Cortex of kidney (tissue), 1 donor: ENCODE measurements at places on chromosomes 5 and 9.

GRCh38 chr5:142114687-142115086, 6.1 kb downstream of the NDFIP1 start:
- DNase-seq, result no peak

DNA sequence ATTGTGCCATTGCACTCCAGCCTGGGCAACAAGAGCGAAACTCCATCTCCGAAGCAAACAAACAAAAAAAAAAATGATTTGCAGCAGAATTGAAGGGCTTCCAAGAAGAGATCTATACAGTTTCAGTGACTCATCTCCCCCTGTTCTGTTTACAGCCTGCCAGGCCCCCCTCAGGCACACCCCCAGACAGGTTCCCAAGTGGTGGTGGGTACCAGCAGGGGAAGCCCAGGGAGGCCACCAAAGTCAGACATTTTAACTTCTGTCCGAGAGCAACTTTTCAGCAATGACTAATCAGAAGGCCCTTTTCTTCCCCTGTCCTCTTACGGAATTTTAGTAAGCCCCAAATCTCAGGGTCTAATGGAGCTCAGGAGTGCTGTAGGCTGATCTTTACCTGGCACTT, 98.7 kb downstream of the PAX5 start:
- no peak for DNase-seq

- DNase-seq, result no peak
Observed at GRCh38 chr9:114177423-114178064, 22.2 kb downstream of the COL27A1 start.

DNA sequence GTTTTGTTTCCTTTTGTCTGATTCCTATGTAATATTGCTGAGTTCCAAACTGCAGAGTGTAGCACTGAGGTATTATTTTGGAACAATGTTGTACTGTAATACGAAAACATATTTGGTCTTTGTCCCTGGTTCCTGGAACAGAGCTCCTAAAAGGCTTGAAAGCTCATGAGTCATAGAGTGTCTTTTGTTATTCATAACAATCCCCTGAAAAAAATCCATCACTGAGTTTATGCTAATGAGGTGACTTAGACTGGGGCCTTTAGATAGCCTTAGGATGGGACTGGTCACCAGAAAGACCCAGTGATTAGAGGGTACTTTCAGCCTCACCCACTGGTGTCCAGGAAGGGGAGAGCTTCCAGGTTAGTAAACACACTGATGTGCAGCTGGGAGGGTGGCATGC, 132.7 kb upstream of the POU5F2 start:
- no peak for DNase-seq

GRCh38 chr5:92554447-92555085, 1026.5 kb downstream of the NR2F1-AS1 start:
- no peak for DNase-seq

DNA sequence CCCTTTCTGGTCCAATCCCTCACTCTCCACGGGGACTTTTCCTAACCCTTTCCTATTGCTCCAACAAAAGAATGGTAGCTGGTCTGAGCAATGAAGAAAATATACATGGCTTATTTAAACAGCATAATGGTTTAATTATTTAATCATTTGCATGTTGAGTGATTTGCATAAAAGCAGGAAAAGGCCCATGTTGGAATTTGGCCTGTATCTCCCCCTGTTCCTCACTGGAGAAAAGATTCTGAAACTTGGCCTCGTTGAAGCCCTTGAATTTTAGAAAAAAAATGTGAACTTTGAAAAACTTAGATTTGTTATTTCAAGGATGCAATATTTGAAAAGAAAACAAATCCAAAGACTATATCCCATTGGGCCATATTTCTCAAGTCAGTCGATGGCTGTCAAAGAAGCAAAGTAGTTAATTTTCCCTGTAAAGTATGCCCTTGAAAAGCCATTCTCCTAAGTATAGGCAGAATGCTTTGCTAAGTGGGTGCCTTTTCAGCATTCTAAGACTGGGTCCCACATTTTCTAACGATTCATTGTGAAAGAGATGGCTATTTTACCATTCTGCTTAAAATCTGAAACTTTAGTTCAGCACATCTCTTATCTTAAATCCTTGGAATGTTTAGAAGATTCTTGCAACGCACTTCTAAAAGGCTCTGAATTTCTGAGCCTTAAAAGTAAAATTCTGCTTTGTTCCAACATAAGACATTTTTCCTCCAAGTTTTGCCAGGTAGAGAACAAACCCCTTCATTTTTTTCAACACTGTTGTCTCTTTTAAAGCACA, 428.8 kb downstream of the ARHGEF28 start:
- DNase-seq, result no peak

- DNase-seq, result no peak
Observed at GRCh38 chr9:69178583-69179011, 4.5 kb downstream of the TJP2 start.

GRCh38 chr5:138983984-138984383, 108.8 kb upstream of the LRRTM2 start:
- DNase-seq, result no peak

- DNase-seq, result no peak
Observed at GRCh38 chr5:54523534-54523933, 6.0 kb downstream of the SNX18 start.

DNA sequence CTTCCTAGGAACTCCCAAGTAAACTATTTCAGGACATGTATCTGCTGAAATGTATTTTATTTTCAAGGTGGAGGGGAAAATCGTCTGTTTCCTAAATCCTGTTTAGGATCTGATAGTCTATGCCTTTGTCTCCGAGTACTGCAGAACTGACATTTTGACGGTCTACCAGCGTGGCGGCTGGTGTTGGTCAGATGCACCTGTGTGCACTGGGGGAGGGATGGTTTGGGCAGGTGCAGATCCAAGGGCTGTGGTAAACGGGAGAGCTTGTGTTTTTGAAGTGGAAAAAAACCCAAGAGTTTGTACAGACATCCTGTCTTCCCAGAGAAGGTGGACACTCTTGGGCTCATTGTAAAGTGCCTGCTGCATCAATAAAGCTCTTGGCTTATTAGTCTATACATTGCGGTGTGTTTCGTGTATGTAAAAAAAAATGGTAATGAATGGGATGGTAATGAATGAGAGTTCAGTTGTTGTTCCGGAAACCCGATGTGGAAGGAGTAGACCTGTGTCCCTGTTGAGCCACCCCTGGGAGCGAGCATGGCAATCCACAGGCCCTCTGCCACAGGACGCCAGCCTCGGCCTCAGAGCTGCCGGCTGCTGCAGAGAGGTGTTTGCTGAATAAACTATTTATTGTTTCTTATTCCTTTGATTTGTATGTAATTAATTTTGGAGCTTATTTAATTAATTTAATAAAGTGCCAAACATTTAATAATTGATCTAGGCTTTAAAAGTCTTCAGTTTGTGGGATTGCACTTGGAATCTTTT, 15.3 kb downstream of the ARPC5L start:
- DNase-seq, result no peak

DNA sequence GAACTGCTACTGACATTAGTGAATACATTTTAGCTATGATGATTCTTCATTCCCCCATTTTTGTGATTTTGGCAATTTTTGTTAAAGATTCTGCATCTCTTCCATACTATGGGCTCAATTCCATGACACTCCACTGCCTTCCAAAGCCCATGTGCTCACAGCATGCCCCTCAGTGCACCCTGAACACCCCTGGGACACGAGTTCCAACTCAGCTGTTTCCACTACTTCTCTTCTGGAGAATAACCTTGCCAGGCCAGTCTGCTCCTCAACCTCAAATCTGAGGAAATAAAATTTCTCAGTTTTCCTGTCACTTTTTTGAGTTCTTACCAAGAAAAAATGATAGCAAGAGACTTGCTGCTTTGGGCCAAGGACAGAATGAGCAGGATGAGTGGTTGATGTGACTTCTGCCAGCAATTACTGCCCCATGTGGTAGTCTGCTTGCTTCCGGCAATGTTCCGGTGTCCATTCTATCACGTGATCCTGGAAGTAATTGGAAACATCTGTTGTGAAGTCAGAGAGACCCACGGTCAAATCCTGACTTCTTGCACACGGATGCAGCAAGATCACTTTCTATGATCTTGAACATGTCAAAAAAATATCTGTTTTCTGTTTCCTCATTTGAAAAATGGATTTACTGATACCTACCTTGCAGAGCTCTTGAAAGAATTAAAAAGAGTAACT, 58.3 kb downstream of the EGFLAM start:
- no peak for DNase-seq

DNA sequence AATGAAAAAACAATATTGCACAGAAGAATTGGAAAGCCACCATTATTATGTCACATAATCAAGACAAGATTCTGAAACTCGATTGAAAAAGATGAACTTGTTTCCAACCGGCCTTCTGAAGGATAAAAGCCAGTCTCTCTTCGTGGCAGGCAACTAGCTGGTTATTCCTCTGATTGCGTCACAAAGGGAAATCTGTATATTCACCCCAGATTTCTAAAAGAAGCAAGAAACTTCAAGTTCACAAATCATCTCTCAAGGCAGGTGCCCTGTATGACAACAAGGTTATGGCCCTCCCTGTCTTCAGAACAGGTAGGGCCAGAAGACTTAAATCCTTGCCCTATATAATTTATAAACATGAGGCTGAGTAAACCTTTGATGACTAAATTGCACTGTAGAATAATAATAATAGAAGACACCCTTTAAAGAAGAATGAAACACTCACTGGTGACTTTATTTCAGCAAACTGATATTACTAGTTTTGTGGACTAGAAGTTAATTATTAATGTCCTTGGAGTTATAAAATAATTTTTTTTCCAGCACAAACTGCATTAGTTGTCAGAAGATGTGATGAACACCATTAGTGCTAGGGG, 2.9 kb upstream of the KLF4 start:
- no peak for DNase-seq

DNA sequence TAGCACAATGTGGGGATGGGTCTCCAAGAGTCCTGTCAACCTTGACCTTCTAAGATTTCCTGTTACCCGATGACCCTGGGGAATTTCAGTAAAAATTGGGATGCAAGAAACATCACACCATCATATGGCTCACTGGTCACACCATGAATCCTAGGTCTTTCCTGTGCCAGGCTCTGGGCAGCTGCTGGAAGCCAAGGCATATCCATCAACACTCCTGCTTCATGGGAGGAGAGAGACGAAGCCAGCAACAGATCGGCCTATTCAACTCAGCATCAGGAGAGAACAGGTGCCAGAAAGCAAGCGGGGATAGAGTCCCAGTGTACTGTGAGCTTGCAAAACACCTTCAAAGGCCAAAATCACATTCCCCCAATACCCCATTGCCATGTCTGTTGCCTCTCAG, 6.5 kb upstream of the NEK6 start:
- DNase-seq, result no peak

DNA sequence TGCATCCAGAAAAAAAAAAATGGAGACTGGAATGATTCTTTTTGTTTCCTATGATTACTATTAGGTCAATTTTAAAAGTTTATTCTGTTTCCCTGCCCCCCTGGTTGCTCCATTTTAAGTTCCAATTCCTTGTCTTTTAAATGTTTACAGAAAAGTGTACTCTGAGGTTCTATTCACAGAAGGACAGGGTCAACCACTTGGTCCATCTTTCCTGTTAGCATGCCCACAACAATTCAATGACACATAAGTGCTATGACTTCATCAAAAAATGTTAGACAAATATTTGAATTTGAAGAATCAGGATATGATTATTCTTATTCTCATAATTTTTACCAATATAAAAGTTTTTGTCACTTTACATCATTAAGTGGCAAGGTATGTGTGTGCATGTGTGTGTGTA, 123.7 kb downstream of the PDE4D start:
- no peak for DNase-seq

- DNase-seq, result no peak
Observed at GRCh38 chr9:124262649-124262972, 4.9 kb downstream of the NEK6 start.

DNA sequence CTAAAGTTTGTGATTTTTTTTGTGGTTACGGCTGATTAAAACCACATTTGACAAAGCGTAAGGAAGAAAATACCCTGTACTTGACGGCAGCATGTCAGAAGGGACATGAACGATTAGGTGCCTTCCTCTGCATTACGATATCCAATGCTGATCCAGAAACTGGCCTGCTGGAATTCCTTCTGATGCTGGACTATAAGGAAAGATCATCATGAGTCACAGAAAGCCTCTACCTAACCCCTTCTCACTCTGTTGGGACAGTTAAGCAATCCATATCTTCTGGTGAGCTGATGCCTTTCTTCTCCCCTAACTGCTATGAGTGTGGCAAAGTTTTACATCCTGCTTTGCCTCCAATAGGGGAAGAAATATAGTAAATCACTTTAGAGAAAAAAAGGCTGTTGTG, 78.4 kb upstream of the PAPPA start:
- DNase-seq, result no peak

DNA sequence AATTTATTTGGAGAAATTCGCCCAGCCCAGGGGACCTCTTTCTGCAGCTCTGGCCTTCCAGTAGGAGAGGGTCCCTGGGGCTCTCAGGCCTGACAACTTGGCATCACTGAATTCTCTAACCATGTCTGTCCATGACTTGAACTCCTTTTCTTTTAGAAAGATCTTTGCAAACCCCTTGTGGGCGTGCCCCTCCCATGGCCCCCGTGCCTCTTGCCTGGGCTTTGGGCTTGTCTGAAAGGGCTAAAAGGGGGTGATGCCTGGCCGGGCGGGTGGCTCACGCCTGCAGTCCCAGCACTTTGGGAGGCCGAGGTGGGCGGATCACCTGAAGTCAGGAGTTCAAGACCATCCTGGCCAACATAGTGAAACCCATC, 3.2 kb upstream of the SQSTM1 start:
- DNase-seq, result no peak

- no peak for DNase-seq
Observed at GRCh38 chr5:1196562-1196961, 4.8 kb upstream of the SLC6A19 start.

DNA sequence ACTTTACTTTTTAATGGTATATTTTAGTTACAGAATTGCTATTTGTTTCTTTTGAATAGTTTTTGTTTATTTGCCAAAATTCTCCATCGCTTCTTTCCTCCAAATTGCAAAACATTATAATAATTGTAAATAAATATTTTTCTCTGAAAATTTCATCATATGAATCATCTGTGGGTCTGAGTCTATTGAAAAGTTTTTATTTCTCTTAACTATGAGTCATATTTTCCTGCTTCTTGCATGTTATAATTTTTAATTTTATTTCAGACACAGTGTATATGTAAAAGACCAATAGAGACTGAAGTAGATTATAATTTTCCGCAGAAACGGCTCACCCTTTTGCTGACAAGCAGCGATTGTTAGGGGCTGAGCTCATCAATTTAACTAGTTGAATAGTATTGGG, 279.1 kb upstream of the IL12B start:
- DNase-seq, result no peak
